Epithelial cell of prostate (primary cell): ENCODE measurements at places on chromosomes 3 and 15.

DNA sequence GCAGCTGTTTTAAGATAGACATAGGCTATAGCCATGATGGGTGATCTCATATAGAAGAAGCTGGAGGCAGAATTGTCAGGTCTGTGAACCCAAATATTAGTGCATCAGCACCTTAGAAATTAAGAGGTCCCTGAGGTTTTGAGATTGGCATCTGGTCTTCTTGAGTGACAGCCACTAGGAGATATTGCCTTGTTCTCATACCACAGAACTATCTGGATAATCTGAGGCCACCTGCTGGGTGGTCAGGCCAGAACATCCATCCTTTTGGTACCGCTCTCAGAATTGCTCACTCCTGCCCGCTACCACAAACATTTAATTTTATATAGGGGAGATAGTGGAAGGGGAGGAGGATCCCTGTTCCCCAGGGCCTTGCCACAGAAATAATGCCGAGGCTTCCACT lies 210.6 kb upstream of the ZPLD1 start:
- no peak for DNase-seq

- peak; percentile 89 for DNase-seq
Observed at GRCh38 chr15:60091157-60091556, 87.0 kb downstream of the FOXB1 start.

DNA sequence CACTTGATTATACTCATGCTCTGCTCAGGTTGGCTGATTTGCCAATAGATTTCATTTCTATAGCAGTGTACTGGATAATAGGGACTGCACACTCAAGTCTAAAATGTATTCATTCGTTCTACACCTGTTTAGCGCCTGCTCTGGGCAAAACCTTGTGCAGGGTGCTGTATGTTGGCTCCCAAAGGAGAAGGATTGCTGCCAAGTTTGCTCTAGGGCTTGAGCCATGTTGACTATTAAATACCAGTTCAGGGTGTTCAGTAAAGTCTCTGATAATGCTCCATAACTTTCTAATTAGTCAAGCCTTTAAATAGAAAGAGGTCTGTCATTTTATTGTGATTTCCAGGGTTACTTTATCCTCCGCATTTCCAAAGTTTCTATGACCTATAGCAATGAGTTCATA lies 470.2 kb downstream of the MAGI1 start:
- no peak for DNase-seq

- no peak for DNase-seq
Observed at GRCh38 chr3:110166791-110167190, 829.4 kb upstream of the DPPA4 start.

DNA sequence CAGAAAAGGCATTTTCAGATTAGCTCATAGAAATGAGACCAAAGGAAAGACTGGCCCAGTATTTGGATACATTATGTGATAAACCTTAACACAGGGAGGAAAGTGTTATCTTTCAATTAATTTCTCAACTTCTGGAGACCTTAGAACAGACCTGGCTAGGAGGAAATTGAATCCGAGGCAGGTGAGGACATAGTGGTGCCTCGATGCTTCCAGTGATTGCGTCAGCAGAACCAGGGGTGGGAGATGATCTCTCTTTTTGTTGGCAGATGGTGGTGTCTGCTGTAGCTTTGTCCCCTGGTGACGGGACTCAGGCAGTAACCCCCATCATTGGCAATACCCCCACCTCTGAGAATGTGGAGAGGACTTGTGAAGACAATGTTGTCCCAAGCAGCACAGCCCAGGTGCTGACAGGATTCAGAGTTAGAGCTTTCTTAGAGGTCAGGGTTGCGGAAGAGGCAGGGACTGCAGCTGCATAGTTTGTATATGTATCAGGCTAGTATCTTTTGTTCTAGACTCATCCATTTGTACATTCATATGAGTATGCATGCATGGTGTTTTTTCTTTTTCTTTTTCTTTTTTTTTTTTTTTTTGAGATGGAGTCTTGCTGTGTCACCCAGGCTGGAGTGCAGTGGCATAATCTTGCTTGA lies 27.9 kb upstream of the MUC20 start:
- no peak for DNase-seq

- DNase-seq: no peak
Observed at GRCh38 chr3:101637451-101637850, 39.5 kb downstream of the ZBTB11 start.

GRCh38 chr3:23712656-23713559 lies 92.8 kb upstream of the UBE2E1 start:
- DNase-seq: no peak

GRCh38 chr3:123853686-123854372 lies 30.3 kb downstream of the MYLK start:
- DNase-seq: no peak

DNA sequence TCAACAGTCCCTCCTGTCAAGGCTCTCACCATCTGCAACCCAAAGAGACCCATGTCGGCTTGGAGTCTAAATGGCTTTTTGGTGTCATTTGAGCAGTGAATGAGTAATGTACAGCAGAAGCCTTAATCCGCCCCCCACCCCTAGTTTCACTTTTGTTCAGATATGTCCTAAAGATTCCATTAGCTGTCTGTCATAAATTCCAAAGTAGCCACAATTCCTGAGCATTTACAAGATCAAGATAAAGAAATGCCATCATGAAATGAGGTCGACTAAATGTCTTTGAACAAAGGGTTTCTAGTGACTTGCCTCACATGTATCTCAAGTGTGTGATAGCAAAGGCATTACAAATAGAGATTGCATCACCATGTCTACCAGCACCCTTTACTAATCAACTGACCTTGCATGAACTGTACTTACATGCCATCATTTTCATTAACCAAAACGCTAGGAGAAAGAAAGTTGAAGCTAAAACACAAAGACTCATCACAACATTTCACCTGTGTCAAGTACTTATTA lies 123.8 kb upstream of the PHLDB2 start:
- DNase-seq: peak; percentile 91

GRCh38 chr15:63703641-63704240 lies 106.6 kb downstream of the FBXL22 start:
- no peak for DNase-seq

DNA sequence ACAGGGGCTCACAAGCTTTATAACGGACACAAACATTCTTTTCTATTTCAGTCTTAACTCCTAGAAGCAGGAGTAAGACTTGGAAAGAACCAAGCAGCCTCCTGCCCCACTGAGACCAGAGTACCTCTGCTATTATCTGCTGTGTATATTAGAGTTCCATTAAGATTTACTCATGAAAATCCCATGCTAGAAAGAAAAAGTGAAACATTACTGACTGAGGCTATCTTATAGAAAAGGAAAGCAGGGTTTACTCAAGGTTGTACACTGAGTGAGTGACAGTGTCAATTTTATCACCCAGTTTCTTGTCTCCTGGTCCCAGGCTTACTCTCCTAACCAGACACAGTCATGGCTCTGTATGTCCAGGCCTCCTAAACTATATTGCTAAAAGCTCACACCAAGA lies 97.9 kb upstream of the SOX2 start:
- DNase-seq: no peak

GRCh38 chr3:176992978-176993377 lies 204.3 kb downstream of the TBL1XR1 start:
- no peak for DNase-seq

GRCh38 chr3:6679510-6679909 lies 181.4 kb upstream of the GRM7 start:
- no peak for DNase-seq

DNA sequence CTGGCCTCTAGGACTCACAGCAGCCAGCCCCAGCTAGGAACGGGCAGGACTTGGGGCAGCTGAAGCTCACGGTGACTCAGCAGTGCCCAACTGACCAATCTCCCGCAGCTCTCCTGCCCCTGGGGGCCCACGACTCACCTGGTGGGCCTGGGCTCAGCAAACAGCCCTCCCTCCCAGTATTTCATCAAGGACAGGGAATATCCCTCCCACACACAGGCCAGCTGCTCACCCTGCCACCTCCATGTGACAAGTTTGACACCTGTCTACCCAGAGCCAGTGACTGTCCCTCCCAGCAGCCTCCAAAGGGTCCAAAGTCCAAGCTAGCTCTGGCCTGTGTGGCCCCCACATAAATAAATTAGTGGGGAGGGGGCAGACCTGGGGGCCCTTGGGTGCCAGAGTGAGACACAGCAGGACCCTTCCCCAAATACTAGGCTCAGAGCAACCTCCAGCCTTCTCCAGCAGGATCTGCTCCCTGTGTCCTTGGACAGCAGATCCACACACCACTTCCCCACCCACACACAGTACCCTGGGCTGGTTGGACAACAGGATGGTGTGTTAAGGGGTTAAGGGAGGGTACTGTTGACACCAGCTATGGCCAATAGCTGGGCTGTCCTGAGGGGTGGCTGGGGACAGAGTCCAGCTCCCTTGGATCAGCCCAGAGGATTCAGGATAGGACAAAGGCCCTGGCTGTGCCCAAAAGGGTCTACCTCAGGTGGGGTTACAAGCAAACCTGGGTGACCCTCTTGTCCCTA lies 4.3 kb downstream of the GNAT1 start:
- DNase-seq: no peak

DNA sequence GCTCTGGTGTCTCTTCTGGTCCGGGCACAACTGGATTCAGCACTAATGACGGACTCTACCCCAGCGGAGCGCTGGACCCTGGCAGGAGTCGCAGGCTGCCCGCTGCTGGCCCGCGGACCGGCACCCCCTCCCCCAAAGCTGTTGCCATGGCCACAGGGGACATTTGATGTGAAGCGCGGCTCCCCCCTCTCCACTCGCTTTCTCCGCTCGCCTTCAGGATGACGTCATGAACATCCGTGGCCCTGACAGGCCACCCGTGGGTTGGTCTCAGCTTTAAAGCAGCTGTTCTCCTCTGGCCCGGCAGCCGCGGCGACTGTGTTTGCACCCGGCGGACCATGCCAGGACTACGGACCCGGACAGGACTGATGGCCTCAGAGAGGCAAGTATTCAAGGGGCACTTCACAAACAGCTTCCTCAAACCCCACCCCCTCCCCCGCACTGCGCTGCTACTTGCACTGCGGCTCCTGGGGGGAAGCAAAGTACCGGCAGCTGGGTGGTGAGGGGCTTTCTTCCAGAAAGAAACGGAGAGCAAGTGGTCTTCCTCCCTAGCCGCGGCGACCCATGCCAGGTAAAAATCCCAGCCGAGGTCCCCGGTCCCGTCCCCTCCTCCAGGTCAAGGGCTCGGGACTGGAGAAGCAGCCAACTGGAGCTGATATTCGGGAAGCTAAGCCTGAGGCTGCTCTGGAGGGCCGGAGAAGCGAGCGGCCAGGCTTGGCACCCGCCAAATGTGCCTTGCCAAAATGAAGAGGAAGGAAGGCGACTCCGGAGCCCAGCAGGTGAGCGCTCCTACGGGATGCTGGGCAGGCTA lies 16.6 kb upstream of the AEN start:
- DNase-seq: no peak

DNA sequence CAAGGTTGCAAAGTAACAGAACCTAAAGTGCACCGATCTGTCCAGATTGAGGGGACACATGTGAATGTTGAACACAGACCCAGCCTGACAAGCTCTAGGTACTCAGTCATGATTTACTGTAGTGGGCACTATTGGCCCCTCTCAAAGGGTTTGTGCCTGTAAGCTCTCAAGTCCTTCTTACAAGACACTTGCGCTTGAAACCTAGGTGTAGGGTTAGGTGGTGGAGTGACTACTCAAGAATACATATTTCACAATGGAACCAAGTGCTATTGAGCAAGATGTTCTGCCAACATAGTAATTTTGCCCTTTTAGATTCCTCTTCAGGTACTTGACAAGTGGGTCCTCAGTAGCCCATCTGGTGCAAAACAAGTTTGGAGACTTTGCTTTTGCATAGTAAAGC lies 169.9 kb downstream of the AKAP13 start:
- no peak for DNase-seq
